ENCODE measurements at places on chromosomes 6 and 20.

DNA sequence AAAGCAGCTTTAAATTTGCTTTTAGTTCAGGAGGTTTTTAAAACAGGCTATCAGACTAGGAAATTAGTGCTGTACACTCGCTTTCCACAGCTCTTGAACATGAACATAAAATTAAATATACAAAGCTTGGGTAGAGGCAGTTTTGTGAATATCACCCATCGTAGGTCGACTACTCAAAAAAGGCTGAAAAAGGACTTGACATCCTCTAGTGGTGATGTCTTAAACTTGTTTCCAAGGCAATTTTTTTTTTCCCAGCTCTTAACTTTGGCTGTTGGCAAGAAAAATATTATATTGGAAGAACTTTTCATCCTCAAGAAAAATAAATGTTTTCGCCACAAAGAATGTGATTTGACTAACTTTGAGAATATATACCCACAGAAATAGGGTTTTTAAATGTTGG, 2.9 kb downstream of the MAP7 start:
- DNase-seq = no peak

DNA sequence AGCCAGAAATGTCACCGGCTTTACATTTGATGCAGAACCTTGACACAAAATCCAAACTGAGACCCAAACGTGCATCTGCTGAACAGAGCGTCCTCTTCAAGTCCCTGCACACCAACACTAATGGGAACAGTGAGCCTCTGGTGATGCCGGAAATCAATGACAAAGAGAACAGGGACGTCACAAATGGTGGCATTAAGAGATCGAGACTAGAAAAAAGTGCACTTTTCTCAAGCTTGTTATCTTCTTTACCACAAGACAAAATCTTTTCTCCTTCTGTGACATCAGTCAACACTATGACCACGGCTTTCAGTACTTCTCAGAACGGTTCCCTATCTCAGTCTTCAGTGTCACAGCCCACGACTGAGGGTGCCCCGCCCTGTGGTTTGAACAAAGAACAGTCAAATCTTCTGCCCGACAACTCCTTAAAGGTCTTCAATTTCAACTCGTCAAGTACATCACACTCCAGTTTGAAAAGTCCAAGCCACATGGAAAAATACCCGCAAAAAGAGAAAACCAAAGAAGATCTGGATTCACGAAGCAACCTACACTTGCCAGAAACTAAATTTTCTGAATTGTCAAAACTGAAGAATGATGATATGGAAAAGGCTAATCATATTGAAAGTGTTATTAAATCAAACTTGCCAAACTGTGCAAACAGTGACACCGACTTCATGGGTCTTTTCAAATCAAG, 108.4 kb downstream of the RTN4IP1 start:
- DNase-seq = no peak

DNA sequence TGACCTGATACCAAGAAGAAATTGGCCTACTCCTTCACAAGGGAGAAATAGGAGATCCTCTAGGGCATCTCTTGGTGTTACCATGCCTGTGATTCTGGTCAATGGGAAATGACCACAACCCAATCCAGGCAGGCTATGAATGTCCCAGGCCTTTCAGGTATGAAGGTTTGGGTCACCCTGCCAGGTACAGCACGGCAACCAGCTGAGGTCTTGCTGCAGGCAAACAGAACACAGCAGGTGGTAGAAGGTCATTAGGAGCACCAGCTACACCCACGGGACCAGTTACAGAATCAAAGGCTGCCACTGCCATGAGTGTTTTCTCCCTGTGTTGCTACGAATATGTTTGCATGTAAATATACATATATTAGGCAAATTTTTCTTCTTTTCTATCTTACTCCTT, 202.3 kb downstream of the ERMARD start:
- DNase-seq = no peak

- DNase-seq = no peak
These were observed 555.8 kb downstream of the PKHD1 start for GRCh38 chr6:51531623-51532022.

- DNase-seq = no peak
These were observed 43.6 kb downstream of the MDGA1 start for GRCh38 chr6:37653933-37654565.

DNA sequence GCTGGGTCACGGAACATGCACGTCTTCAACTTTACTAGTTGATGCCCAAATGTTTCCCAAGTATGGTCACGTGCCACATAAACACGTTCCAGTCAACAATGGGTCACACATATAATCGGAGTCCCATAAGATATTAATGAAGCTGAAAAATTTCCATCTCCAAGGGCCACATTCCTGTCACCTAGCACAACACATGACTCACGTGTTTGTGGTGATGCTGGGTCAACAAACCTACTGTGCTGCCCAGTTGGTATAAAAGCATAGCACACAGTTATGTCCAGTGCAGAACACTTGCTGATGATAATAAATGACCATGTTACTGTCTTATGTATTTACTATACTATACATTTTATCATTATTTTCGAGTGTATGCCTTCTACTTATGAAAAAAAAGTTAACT, 68.0 kb upstream of the INSM1 start:
- no peak for DNase-seq

GRCh38 chr6:156686301-156686994, 90.7 kb upstream of the ARID1B start:
- DNase-seq = peak; percentile 63
